ENCODE measurements at places on chromosomes 13 and 19. TPM values are rescaled to one million over a fixed set of nuclear protein-coding genes. Genes with fewer than 3 reads are reported as not detected.

GRCh38 chr19:9009431-9009830 is 778 bp downstream of the MUC16 start:
- no peak overlapping the region for H3K4me3 ChIP-seq
- H3K27ac ChIP-seq: no peak overlapping the region
- no peaks in the 10 kb centered on the region for H3K36me3 ChIP-seq
- H3K27me3 ChIP-seq: no peaks in the 10 kb centered on the region

- H3K4me1 ChIP-seq: peaks cover 59% of the 10 kb centered on the region
- peak overlapping the region; percentile 95 for H3K27ac ChIP-seq
- H3K27me3 ChIP-seq: no peaks in the 10 kb centered on the region
- no peak overlapping the region for H3K4me3 ChIP-seq
- H3K36me3 ChIP-seq: peaks cover 16% of the 10 kb centered on the region
- no peak for DNase-seq
Observed at GRCh38 chr19:38699027-38699346, 45.3 kb downstream of the CAPN12 start.

The RELB gene
- total RNA-seq: 21.5 TPM

The ALKBH7 gene
- 42.2 TPM for total RNA-seq

- H3K4me3 ChIP-seq: no peak overlapping the region
- H3K27ac ChIP-seq: no peak overlapping the region
- no peaks in the 10 kb centered on the region for H3K4me1 ChIP-seq
- H3K27me3 ChIP-seq: no peaks in the 10 kb centered on the region
- DNase-seq: no peak
- no peaks in the 10 kb centered on the region for H3K36me3 ChIP-seq
Observed at GRCh38 chr19:952680-953444, 27.0 kb downstream of the ARID3A start.

DNA sequence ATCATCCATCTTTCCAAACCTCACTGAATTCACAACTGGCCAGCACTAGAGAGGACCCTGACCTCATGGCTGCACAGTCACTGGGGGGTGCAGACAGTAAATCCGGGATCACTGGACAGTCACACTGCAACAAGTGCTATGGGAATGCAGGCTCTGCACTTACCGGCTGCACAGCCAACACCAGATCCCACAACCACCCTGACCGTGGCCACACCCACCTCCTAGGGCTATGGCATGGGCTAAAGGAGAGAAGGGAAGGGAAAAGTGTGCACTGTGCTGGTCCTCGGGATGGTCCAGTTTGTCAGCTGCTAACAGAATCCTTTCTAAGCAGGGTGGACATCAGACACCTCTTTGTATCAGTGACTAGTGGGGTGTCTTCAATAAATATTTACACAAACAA is 118.2 kb downstream of the MIPEP start:
- H3K36me3 ChIP-seq: no peaks in the 10 kb centered on the region
- DNase-seq: no peak
- no peak overlapping the region for H3K27ac ChIP-seq
- H3K27me3 ChIP-seq: no peaks in the 10 kb centered on the region

DNA sequence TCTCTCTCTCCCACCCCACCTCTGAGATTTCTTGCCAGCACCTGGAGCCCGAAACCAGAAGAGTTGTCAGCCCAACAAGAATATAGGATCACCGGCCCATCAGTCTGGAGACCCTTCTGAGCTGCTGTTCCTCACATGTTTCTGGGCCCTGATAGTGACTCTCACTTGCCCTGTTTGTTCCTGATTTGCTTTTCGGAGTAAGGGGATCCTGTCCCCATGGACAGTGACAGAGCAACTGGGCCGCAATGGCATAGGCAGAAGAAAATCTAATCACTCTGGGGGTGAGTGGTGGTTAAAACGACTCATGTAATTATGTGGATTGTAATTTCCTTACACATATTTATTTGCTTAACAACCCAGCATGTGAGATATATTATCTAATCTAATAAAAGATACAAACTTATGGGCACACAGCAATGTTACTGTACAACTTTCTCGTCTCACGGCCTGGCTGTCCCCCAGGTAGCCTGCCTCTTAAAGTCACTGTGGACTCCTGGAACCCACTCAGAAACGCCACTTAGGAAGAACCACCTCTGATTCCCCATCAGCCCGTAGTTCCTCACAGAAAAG is 663 bp upstream of the SMAD9 start:
- peaks cover 21% of the 10 kb centered on the region for H3K4me1 ChIP-seq
- peak overlapping the region; percentile 86 for H3K27ac ChIP-seq
- no peak for DNase-seq
- H3K36me3 ChIP-seq: no peaks in the 10 kb centered on the region

GRCh38 chr13:94233837-94234236 is 245.6 kb downstream of the DCT start:
- no peaks in the 10 kb centered on the region for H3K36me3 ChIP-seq
- no peak overlapping the region for H3K27ac ChIP-seq
- no peaks in the 10 kb centered on the region for H3K4me1 ChIP-seq
- no peak overlapping the region for H3K4me3 ChIP-seq
- no peak for DNase-seq
- H3K27me3 ChIP-seq: no peaks in the 10 kb centered on the region

The ZNF317 gene
- 9.1 TPM for total RNA-seq

The ACP7 gene
- total RNA-seq: not detected

GRCh38 chr13:48356750-48357149 is 53.2 kb downstream of the RB1 start:
- H3K4me3 ChIP-seq: no peak overlapping the region
- H3K36me3 ChIP-seq: peaks cover 48% of the 10 kb centered on the region
- H3K27ac ChIP-seq: peak overlapping the region; percentile 20
- no peaks in the 10 kb centered on the region for H3K27me3 ChIP-seq

The C19orf73 gene
- 11.7 TPM for total RNA-seq

The RAB3A gene
- total RNA-seq: 2.3 TPM

DNA sequence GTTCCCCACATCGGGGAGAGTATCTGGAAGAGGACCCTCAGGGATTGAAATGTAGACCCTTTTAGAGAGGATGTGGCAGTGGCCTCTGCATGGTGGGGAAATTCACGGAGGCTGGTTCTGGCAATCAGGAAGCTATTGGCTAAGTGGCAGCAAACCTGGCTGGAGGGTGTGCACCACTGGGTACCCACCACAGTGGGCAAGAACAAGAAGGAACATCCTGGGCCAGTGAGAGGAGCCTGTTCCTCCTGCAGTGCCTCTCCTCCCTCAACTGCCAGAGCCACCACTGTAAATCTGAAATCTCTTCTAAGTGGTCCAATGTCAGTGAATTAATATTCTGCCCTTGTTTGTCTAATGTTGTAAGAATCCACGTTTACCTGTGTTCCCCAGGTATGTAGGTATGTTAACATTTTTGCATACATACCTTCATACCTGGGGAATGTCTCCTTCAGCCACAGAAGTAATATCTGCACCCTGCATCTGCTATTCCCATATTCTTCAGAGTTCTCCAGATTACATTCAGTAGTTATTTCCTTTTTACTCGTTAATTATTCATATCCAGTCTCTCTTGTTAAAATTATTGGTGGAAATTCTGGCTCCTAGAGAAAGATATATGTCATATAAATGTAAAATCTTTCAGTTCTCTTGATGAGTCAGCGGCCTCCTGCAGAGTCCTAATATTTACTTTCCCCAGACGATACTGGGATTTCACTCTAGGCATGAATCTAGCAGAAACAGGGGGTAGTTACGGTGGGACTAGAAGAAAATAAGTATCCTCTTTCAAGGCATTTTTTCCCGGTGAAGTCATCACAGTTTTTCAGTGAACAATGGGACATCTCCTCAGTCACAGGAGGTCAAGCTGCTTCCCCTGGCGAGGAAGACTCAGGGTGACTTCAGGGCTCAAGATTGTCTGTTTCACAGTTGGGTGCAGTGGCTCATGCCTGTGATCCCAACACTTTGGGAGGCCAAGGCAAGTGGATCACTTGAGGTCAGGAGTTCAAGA is 148.3 kb downstream of the MYO16 start:
- DNase-seq: no peak
- H3K4me3 ChIP-seq: no peak overlapping the region
- no peaks in the 10 kb centered on the region for H3K27me3 ChIP-seq
- no peaks in the 10 kb centered on the region for H3K4me1 ChIP-seq

The N4BP2L1 gene
- 7.3 TPM for total RNA-seq

- H3K27me3 ChIP-seq: no peaks in the 10 kb centered on the region
- H3K4me1 ChIP-seq: peaks cover 24% of the 10 kb centered on the region
- H3K36me3 ChIP-seq: no peaks in the 10 kb centered on the region
Observed at GRCh38 chr13:98448642-98448928, 128.3 kb downstream of the STK24 start.

DNA sequence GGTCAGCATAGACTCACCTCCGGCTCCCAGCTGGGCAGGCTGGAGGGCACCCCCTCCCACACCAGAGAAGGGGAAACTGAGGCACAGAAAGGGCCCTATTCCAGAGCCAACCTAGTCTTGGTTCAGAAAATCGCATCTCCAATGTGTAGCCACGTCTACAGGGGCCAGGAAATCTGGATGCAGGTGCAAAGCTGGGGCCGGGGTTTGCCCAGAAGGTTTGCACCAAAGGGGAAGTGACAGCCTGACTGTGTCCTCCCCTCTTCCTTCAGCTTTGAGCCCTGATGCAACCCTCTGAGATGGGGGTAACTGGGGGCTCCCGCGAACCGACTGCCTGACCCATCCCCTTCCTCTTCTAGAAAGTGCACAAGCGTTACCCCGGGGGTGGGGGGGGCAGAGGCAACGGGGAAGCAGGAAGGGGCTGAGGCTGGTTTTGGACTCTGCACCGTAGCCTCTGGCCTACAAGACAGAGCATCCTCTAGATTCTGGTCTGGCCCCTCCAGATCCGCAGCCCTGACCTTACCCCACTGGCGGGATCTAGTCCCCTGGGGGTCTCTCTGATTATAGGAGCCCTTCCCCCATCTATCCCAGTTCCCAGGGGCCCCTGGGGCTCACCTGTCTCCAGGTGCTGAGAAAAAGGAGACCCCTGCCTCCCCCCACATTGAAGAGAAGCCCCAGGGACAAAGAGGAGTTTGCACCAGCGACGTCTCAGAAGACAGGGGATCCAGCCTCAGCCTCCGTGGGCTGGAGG is 1.1 kb upstream of the ONECUT3 start:
- peaks cover 8% of the 10 kb centered on the region for H3K4me1 ChIP-seq
- H3K4me3 ChIP-seq: no peak overlapping the region
- H3K36me3 ChIP-seq: no peaks in the 10 kb centered on the region
- DNase-seq: no peak

GRCh38 chr13:85347251-85347650 is 452.0 kb downstream of the SLITRK6 start:
- no peak for DNase-seq
- no peaks in the 10 kb centered on the region for H3K4me1 ChIP-seq
- no peak overlapping the region for H3K4me3 ChIP-seq
- no peak overlapping the region for H3K27ac ChIP-seq
- no peaks in the 10 kb centered on the region for H3K36me3 ChIP-seq

The NPAS1 gene
- total RNA-seq: 0.61 TPM

The ZNF497 gene
- 0.36 TPM for total RNA-seq

- H3K27ac ChIP-seq: no peak overlapping the region
- no peaks in the 10 kb centered on the region for H3K4me1 ChIP-seq
- H3K4me3 ChIP-seq: no peak overlapping the region
- no peaks in the 10 kb centered on the region for H3K27me3 ChIP-seq
- H3K36me3 ChIP-seq: no peaks in the 10 kb centered on the region
- DNase-seq: no peak
Observed at GRCh38 chr19:22545751-22546150, 88.4 kb upstream of the ZNF492 start.

The ATP7B gene
- total RNA-seq: 2.0 TPM

The SULT2B1 gene
- total RNA-seq: not detected

The ZNF728 gene
- not detected for total RNA-seq

- no peak overlapping the region for H3K27ac ChIP-seq
- DNase-seq: no peak
Observed at GRCh38 chr13:108760541-108760940, 131.1 kb downstream of the MYO16 start.

DNA sequence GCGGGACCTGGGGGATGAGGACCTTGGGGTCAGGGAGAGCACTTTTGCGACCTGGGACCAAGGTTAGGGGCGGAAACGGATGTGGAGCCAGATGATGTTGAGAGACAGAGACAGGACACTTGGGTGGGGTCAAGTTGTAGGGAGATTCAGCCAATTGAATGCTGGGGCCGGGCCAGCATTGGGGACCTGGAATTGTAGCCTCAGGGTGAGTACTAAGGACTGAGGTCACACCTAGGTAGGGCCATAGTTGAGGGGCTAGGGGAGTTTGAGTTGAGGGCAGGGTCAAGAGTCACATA is 1.2 kb downstream of the ALKBH7 start:
- peak overlapping the region; percentile 98 for H3K27ac ChIP-seq
- no peaks in the 10 kb centered on the region for H3K27me3 ChIP-seq
- peaks cover 3% of the 10 kb centered on the region for H3K36me3 ChIP-seq
- peak overlapping the region; percentile 99 for H3K4me3 ChIP-seq
- no peak for DNase-seq

DNA sequence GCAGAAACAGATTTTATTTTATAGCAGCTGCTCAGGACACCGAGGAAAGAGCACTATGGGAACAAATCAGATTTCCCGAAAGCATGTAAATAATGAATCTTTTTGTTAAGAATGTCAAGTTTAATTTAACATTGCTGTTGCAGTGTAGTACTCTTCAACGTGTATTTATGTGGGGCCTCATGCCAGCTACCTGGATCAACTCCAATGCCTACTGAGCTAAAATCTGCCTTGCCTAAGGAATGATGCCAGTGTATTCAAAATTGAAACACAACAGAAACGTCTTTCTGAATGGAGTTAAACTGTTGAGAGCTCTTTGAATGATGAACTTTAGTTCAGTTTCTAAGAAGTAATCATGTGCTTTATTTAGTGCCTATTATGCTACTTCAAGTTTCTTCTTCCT is 1379.8 kb upstream of the ATXN8OS start:
- H3K4me3 ChIP-seq: no peak overlapping the region
- no peak overlapping the region for H3K27ac ChIP-seq
- no peak for DNase-seq
- H3K36me3 ChIP-seq: no peaks in the 10 kb centered on the region
- H3K4me1 ChIP-seq: no peaks in the 10 kb centered on the region

DNA sequence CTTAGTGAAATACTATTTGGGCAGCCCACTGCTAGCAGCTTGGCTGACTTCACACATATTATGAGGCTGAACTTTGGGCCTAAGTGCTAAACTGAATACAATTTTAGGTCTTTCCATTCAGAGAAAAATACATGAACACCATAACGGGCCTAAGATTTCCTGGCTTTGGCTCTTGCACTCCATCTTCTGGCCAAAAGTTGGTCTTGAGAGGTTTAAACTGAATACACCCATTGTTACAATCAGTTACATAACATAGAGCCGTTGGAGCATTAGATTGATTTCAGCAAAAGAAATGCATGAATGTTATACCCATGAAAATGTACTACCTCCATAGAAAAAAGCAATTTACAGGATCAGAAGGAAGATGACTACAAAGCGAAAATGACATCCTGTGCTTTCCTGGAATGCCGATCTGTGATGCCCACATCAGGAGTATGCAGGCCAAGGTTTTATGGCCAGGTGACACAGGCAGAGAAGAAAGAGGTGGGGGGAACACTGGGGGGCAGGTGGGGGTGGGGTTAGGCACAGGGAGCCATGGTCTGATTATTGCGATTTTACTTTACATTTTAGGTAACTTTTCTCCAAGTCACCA is 11.1 kb upstream of the SHISA2 start:
- no peaks in the 10 kb centered on the region for H3K36me3 ChIP-seq
- no peak overlapping the region for H3K4me3 ChIP-seq
- no peaks in the 10 kb centered on the region for H3K27me3 ChIP-seq
- peaks cover 5% of the 10 kb centered on the region for H3K4me1 ChIP-seq

GRCh38 chr13:35598790-35599369 is 122.4 kb upstream of the MAB21L1 start:
- H3K27me3 ChIP-seq: no peaks in the 10 kb centered on the region
- no peak overlapping the region for H3K4me3 ChIP-seq
- H3K36me3 ChIP-seq: no peaks in the 10 kb centered on the region
- H3K27ac ChIP-seq: no peak overlapping the region
- no peak for DNase-seq

GRCh38 chr19:7545300-7545699 is 9.8 kb downstream of the PNPLA6 start:
- H3K27ac ChIP-seq: no peak overlapping the region
- H3K36me3 ChIP-seq: no peaks in the 10 kb centered on the region
- no peak overlapping the region for H3K4me3 ChIP-seq
- DNase-seq: no peak
- no peaks in the 10 kb centered on the region for H3K27me3 ChIP-seq

The PRODH2 gene
- total RNA-seq: 0.13 TPM

Measured in gastrocnemius medialis (tissue), 4 donors.